ENCODE measurements at places on chromosomes 3 and 15. TPM values are rescaled to one million over a fixed set of nuclear protein-coding genes. Genes with fewer than 3 reads are reported as not detected.

DNA sequence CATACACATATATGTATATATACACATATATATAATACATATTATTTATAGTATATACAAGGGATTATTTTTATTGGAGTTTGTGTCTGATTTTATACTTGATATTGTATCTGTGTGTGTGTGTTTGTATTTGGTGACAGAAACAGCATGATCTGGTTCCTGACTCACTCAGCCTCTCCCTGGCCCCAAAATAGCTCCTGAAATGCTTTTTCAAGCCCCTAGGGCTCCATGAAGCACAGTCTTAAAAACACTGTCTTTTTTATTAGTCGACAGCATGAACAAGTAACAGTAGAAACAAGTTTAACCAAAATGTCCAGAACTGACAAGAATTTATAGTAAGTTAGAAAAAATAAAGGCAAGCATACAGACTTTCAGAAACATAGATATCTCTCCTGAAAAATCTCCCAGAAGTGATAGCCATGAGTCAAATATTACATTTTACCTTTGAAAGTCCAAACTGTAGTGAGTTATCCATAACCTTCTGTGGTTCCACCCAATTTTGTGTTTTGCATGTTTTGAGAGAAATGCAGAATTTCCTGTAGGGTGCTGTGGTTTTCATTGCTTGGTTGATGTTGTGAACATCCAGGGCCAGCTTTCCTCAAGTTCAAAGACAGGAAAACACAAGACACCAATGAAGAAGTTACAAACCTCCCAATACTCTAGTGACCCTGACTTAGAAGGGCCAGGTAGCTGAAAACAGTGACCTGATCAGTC is 98.5 kb upstream of the CCDC80 start:
- no peak for DNase-seq

- DNase-seq, result peak; percentile 83
Observed at GRCh38 chr15:45307230-45307924, 55.3 kb downstream of the SLC28A2 start.

Gene TGM5
- total RNA-seq, result not detected

DNA sequence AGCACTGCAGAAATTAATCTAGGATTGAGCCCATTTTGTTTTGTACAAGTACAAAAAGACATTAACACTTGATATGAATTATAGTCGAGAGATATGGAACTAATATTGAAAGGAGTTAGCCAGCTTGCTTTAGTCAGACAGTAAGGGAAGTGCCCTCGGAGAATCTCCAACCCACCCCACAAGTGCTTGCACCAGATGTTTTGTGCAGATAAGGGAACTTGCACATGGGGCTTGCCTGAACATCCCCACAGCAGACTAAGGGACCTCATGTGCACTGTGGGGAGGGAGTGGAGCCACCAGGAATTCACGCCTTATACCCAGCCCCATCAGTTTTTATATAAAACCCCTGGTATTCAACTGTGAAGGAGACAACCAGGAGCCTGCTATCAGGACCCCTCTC is 122.3 kb downstream of the EFHB start:
- no peak for DNase-seq

GRCh38 chr3:141379250-141379966 is 11.1 kb downstream of the ZBTB38 start:
- no peak for DNase-seq

DNA sequence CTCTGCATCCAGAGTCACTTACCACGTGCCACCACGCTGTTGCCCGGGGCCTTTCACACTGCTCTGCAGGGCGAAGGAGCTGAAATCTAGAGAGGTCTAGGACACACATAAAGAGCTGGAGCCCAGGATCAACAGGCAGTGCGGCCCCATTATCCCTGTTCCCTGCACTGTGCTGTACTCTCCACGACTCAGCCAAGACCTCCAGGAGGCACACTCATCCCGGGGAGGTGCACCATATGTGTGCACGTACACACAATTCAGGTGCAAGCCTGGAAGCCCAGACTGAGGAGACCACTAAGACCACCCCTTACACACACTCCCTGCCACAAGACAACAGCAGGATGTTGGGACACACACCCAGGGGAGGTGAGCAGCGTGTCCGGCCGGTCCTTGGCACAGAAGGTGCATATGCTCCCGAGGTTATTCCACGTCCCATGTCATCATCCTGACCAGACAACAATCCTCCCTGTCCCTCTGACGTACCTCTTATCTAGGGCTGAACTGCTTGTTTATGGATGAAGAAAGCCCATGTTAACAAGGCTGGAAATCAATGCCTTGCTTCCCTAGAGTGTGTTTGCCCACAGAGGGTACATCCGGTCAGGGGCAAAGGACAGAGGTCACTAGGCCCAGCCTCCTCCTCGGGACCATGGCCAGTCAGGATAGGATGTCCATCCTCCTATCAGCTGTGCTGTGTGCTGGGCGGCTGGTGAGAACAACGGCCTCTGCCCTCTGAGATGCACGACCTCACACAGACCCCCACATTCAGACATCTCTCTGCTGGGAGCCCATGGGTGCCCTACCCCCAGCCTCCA is 16.1 kb downstream of the KLF15 start:
- DNase-seq, result no peak

Gene HYAL1
- total RNA-seq, result 3.2 TPM

DNA sequence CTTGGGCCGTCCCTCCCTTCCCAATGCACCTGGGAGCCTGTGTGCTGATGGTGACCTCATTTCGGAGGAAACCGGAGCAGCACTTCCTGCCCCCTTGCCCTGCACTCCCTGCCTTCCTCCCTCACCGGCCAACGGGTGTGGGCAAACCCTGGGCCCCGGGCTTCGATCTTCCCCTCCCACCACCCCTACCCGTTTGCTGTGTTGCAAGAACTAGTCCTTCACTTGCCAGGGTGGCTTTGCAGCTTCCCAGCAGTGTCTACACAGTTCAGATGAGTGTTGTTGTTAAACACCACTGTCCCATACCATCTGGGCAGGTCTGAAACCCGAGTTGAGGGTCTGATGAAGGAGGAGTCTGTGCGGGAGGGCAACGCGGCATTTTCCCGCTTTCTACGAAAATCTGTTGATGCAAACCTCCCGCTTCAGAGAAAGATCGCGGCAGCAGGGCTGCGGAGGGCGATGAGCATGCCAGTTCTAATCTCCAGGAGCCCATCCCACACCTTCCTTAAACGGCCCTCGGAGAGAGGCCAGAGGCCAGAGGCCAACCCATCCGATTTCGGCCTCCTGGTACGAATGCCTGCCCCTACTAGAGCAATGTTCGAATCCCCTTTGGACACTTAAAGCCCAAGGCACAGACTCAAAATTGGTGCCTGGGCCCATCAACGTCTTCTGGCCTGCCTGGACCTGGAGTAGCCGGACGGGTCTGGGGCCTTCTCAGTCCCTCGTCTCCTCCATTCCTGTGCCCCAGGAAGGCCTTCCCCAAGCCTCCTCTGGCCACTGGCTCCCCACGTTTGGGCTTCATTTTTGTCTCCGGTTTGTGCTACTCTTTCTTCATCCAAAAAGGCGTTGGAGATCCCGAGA is 35.7 kb upstream of the POLG start:
- DNase-seq, result no peak

GRCh38 chr3:120174811-120175539 is 80.7 kb upstream of the GSK3B start:
- DNase-seq, result no peak

DNA sequence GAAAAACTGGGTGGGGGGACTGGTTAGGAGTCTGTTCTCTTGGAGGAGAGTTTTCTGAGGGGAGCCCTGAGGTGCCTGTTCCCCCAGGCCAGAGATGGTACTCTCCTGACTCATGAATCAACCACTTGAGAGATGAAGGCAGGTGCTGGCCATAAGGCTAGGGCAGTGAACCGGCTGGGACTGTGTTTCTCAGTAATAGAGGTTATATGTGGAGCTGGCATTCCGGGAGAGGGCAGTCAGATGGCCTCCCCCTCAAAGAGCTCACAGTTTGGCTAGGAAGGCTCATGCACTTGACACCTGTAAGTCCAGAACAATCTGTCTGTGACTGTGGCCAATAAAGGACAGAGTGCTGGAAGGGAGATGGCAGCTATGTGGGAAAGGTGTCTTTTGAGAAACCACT is 10.0 kb upstream of the SCN10A start:
- no peak for DNase-seq

DNA sequence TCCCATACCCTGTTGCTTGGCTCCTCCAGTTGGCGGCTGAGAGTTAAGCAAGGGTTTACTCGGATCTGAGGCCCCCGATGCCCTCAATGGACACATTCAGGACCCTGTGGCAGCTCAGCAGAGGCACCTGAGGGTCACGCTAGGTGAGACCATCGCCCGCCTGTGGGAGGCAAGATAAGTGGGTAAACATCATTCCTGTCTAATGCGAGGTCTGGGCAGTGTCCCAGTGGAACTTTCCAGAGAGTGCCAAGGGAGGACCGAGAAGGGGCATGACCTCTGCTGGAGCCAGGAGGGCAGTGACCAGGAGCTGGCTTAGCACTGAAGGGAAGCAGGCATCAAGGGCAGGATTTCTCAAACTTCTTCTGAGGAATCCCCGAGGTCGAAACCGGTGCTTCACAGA is 65.4 kb upstream of the SEC61A1 start:
- no peak for DNase-seq

- DNase-seq, result no peak
Observed at GRCh38 chr3:62159709-62160092, 213.6 kb downstream of the FEZF2 start.

DNA sequence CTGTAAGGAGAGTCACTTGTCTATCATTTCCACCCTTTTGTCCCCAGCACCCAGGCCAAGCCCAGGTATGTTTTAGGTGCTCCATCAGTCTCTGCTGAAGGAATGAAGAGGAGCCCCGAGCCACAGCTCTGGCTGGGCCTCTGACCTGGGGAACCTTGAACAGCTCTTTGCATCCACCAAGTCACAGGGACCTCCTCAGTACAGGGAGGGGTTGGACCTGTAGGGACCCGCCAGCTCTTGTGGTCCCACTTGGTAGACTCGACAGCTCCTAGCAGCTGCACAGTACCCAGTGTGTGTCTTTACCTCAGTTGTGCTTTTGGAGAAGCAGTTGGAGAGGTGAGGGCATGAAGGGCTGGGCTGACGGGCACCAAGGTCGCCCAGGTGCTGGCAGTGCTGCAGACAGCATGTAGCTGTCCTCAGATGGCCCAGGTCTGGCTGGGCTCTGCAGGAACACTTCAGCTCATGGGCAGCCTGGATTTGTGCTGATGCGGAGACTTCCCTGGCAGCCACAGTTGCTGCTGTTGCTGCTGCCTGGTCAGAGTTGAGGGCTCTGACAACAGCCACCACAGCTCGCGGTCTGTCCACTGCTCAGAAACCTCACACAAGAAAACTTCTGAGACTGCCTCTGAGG is 123.6 kb downstream of the CACNA1D start:
- DNase-seq, result no peak

GRCh38 chr15:91319371-91320059 is 219.5 kb downstream of the SV2B start:
- DNase-seq, result no peak

DNA sequence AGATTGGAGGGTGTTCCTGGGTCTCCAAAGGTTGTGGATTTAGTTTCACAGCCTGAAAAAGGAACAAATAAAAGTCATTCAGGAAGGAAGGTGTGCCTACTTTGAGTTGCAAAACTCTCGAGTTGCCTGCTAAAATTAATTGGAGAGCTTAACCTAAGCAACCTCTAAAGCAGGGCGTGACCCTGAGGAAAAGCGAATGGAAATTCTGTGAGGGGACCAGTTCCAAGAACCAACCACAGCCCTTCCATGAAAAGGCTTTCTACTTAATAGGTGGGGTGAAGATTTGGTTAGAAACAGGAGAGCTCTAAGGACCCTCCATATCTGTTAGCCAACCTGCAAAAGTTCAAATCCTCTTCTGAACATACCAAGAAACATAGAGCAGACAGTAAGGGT is 1.5 kb downstream of the CD80 start:
- no peak for DNase-seq

Gene SGO1
- total RNA-seq, result 5.5 TPM

- DNase-seq, result no peak
Observed at GRCh38 chr3:43893727-43894126, 203.0 kb downstream of the ABHD5 start.

DNA sequence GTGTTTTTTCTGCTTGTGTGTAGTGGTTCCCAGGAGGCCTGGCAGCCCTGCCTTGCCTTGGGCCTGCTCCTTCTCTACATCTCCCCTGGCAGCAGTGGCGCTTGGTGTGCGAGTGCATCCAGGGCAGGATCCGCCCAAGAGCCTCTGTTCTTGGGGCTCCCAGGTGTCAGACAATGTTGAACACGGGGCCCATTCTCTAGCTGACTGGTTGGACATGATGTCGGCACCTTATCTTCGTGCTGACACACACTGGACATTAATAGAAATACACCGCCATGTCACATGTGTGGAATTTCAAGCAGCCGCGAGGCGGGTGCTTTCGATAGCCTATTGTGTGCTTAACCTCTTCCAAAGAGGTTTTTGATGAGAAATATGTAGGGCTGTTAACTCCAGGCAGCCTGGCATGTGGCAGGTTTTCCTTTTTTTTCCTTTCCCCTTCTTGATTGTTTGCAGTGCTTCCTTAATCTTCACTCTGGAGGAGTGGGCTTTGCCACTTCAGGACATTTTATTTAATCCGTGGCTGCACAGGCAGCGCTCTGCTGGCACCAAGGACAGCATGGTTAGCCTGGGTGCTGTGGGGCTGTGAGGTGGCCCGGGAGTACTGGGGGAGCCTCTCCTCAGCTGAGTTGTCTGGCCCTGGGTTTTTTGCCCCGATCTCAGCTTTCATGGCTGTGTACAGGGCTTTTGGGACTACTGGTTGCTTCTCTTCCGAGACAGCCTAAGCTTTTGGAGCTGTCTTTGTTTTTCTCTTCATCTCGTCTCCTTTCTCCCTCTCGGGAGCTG is 42.5 kb downstream of the CHCHD6 start:
- DNase-seq, result no peak

Gene ZDHHC3
- total RNA-seq, result 95.8 TPM

GRCh38 chr3:86923071-86923491 is 67.9 kb downstream of the VGLL3 start:
- DNase-seq, result no peak

DNA sequence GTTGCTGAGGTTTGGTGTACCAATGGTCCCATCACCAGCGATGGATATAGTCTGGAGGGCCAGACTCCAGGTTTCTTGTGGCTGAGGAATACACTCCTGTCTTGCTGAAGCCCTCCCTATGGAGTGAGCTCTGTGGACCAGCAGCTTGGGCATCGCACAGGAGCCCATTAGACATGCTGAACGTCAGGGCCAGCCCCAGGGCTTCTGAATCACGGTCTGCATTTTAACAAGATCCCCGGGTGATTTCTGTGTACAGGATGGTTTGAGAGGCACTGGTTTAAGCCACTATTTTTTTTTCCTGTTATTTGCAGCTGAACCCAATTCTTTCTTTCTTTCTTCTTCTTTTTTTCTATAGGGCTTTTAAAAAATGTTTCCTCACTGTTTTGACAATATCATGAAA is 69.5 kb upstream of the XCR1 start:
- DNase-seq, result no peak

Gene SERPINI2
- 5.7 TPM for total RNA-seq

Gene SUCNR1
- 0.44 TPM for total RNA-seq

All from spinal cord (tissue), 10 donors.